ENCODE measurements at places on chromosomes 5 and 9.

DNA sequence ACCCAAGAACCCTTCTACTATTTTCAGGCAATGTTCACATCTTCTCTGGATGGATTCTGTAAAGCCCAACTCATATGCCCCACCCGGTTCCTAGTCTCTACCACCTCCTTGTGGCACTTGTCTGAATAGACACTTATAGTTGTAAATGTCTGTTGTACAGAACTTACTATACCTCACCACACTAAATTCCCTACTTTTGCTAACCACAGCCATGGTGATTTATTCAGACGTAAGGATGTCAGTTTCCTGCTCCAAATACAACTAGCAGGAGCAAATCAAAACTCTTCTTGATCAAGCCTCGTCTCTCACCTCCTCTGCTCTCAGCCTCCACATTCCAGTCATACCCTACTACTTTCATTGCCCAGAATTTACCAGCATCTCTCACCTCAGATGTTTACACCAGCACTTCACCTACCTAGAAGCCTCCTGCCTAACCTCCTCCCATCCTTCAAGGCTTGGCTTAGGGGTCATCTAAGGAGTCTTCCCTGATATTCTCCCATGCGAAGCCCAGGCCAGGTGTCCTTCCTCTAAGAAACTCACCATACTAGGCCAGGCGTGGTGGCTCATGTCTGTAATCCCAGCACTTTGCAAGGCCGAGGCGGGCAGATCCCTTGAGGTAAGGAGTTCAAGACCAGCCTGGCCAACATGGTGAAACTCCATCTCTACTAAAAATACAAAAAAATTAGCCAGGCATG lies 75.5 kb downstream of the MAPKAP1 start:
- no peak for DNase-seq

DNA sequence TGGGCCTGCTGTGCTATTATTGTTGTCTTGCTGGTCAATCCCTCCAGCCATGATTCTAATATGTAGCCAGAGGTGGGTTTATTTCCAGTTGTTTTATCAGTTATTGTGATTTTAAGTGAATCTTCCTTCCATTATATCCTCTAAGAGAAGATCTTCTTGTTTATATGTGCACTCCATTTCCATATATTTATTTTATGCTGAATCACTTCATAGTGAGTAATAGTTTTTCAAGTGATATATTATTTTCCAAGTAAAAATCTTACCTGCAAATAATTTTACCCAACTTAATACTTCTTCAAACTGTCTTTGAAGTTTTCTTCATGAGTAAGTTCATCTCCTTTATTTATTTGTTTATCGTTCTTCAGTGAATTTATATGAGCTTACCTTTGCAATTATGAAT lies 13.5 kb upstream of the GPR150 start:
- DNase-seq: no peak

GRCh38 chr5:138077064-138077696 lies 6.7 kb upstream of the WNT8A start:
- DNase-seq: peak; percentile 45

DNA sequence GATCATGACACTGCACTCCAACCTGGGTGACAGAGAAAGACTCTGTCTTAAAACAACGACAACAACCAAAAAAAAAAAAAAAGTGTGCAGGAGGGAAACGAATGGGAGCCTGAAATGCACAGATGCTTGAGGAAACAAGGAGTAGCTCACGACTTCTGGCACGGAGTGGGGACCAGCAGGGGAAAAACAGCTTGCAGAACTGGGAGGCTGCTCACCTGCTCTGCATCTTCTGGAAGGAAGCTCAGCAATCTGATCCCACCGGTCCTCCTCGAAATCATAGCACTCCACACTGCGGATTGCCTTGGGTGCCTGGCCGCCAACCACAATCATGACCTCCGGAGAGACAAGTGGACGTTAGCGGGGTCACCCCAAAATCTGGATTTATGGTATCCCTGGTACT lies 96.2 kb downstream of the KLHL3 start:
- DNase-seq: no peak

DNA sequence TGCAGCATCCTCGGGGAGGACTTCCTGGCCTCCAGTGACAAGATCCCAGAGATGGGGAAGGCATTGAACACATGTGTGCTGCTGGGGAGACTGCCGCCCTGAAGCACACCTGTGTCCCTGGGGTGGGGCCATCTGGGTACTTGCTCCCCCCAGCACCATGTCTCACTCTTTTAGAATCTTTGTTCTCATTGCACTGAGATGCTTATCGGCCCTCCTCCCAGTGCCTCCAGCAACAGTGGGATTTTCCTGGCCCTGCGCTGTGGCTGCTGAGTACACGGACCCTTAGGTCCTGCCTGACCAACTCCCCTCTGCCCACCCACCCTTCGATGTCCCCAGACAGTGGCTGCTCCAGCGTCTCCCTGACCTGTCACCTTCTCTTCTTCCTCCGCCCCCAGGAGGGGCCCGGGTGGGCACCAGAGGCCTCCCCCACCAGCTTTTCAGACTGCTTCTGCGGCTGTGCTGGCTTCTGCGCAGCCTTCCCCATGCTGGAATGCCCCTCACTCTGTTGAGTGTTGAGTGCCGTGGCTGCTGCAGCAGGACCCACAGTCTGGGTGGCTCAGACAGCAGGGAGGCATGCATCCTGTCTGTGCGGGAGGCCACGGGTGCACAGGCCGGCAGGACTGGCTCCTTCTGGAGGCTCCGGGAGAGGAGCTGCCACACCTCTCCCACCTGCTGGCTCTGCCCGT lies 145.9 kb upstream of the IRX2 start:
- no peak for DNase-seq

- DNase-seq: no peak
Measured at GRCh38 chr5:168365581-168366081, 74.2 kb downstream of the WWC1 start.

DNA sequence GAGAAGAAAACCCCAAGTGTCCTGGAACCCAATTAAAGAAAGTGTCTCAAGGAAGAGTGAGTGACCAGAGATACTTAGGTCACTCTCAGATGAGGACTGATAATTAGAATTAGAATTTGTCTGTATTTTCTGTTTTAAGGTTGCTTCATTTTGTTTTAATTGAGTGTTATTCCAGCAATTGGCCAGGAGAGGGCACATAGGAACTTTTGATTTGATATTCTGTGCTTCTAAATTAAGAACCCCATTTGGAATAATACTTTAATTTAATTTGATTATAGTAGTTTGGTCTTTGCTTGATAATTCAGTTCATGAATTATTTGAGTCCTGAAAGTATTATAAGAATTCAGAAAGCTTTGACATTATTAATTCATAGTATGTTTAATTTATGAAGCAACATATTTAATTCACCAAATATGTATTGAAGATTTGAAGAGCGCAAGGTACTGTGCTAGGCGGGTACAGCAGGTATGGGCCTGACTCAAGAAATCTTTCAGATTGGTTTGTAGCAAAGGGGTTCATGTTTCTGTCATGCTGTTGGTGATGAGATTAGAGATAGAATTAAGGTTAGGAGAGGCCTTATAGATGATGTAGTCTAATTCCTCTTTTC lies 4.9 kb downstream of the MRPL22 start:
- DNase-seq: no peak

DNA sequence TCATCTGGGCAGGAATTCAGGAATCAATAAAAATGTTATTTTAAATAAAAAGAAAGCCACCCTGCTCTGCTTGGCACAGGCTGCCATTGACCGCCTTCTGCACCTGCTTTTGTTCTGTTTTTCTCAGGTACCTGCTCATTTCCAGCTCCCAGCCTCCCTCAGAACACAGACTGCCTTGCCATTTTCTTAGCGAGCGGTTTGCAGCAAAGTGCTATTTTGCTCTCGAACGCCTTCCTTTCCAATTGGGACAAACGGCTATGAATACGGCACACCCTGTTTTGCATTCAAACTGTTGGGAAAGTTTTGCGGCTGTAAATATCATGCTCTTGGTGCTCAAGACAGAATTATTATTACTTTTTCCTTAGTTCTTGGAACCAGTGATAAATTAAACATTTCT lies 25.1 kb upstream of the FCN1 start:
- no peak for DNase-seq

- DNase-seq: peak; percentile 20
Measured at GRCh38 chr9:90870621-90871326, 69.2 kb downstream of the SYK start.

- no peak for DNase-seq
Measured at GRCh38 chr5:137308311-137308710, 190.8 kb downstream of the SPOCK1 start.

DNA sequence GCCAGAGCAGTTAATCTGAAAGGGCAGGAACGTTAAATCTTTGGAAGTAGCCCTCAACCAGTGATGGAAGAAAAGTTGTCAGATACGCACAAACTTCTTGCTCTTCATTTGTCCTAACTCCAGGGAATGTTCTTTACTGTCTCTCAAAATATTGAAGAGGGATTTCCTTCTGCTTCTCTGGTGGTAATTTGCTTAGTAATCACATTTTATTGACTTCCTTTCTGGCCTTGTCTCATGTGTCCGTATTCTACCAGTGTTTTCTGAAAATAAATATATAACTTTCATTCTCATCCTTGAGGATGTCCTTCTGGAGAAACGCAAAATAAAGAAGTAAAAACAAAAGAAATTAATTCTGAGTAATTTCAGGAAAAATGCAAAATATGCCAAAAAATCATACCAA lies 282.1 kb downstream of the CYLC2 start:
- DNase-seq: no peak

DNA sequence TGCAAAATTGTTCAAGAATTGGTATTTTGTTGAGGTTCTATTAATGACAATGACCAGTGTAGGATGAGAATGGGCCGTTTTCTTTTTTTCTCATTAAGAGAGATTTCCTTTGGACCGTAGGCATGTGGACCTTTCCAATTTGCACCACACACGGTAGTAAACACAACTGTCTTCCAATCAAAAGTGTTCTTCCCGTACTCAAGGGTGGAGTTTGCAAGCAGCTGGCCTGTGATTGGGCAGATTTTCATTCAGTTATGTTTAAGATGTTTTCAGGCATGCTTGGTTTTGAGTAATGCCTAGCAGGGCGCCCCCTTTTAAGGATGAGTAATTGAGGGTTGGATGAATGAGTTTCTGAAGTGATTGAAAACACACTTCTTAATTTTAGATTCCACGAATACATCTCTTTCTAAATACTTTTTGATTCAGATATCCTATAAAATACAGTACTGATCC lies 2.5 kb downstream of the KDM3B start:
- peak; percentile 24 for DNase-seq

DNA sequence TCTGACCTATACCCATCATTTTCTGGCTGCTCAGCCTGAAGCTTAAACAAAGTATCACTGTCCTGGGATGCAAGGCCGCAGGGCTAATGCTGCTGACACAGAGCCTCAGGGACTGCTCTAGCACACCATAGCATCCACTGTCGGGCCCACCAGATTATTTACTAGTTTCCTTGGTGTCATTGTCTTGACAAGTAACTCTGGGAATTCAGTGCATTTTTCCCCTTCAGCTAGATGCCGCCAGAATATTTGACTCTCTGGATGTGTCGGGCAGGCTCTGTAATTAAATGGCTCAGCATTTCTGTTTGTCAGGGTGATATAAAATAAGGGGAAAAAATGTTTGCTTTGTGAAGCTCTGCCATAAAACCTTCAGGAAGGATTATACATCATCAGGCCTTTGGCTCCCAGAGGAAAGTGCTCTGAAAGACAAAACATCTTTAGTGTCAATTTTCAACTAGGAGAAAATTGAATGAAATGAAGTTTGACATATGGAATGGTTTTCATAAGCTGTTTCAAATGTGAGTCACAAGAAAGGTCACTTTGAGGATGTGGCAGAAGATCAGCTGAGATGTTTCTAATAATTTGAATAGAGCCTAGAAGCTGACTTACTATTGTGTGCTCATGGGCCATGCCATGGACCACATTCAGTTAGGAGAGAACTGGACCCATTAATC lies 350.1 kb downstream of the TMEM232 start:
- no peak for DNase-seq

DNA sequence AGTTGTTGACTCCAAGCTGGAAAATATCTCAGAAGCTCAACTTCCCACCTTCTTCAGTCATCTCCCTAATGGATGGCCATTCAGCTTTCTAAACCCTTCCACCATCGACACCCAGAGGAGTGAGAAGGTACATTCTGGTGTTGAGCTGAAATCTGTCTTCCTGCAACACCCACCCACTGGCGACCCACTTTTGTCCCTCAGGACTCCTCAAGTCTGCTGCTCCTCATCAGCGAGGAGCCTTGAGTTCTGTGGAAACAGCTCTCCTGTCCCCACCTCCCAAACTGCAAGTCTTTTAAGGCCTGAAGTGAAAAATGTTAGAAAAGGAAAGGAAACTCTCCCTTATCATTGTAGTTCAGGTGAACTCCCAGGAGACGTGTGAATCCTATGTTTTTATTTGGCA lies 111.5 kb upstream of the HAND1 start:
- no peak for DNase-seq

DNA sequence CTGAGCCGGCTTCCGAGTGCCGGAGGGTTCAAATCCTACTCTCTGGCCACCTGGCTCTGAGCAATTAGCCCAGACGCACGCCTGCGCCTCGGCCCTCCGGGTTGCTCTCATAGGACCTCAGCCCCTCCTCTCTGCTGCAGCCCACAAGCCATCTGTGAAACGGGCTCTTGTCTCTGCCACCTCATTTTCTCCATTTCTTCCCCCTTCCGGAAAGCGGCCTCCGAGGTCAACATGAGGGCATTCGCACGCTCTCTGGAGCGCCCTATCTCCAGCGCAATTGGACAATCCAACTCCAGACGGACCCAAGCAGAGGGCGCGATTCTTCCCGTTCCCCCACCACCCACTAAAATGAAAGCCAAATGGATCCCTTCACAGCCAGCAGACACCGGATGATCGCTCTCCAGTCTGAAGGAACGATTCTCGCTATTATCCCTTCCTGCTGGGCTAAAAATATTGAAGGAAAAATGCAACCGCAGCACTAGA lies 41.5 kb downstream of the VAV2 start:
- DNase-seq: no peak

- DNase-seq: no peak
Measured at GRCh38 chr5:58773744-58774441, 191.0 kb downstream of the RAB3C start.

GRCh38 chr5:55096861-55097260 lies 5.6 kb upstream of the GZMA start:
- DNase-seq: no peak

- no peak for DNase-seq
Measured at GRCh38 chr9:130665029-130665430, 636 bp downstream of the PRDM12 start.

DNA sequence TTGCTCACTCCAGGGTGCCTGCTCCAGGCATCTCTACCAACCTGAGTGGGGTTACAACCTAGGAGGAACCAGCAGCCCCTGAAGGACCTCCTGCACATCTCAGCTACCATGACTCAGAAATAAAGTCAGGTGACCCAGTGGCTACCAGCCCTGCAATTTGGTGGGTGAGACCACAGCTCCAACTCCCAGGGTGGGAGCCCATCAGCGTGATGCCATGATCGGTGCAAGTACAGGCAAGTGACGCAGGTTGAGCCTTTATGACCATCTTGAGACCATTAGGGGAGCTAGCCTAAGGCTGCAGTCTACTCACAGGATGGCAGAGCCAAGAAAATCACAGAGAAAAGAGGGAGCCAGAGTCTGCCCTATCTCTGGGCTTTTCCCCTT lies 8.6 kb downstream of the SEPTIN8 start:
- DNase-seq: no peak
